Activated T-cell treated with anti-CD3 and anti-CD28 coated beads, Interleukin-2, amount 50 U/mL, for 48 hours (primary cell): ENCODE measurements at places on chromosomes 4 and X.

DNA sequence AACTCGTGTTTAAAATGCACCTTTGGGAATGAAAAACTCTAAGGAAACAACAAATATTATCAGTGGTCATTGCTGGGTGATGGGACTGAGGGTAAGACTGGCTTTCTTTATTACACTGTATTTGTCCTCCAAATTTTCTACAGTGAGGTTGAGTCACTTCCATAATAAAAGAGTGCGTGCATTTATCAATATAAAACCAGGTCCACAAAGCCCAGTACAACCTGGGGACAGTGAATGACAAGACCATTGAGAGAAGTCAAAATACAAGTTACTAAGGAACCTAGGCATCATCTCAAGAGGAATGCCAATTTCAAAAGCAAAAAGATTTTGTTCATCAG is 76.4 kb downstream of the MAGED4 start:
- no peak for DNase-seq

GRCh38 chr4:74423104-74423503 is 21.8 kb upstream of the AREG start:
- DNase-seq: no peak

DNA sequence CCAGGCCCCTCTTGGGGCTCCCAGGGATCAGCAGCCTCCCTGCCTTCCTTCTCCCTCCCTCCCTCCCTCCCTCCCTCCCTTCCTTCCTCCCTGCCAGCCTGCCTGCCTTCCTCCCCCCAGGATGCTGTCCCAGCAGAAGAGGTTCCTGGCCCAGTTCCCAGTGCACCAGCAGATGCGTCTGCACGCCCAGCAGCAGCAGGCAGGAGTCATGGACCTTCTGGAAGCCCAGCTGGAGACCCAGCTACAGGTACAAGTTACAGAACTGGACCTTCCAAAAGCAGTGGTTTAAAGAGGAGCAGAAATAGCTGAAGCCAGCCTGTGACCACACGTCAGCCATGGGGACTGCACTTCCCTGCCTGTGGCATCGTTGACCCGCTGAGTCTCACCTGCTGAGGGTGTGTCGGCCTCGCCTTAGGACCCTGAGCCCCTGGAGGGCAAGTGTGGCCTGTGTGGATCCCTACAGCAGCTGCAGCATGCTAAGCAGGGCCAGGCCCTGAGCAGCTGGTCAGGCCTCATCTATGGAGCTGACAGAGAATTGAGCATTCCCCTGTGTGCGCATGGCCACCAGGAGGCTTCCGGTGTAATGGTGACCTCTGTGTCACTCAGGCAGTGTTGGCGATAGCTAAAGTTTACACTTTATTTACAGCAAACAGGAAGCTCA is 84.7 kb downstream of the CRMP1 start:
- no peak for DNase-seq

- DNase-seq: no peak
Observed at GRCh38 chr4:185774131-185774653, 37.8 kb downstream of the SORBS2 start.

- no peak for DNase-seq
Observed at GRCh38 chr4:101670370-101670769, 120.2 kb upstream of the BANK1 start.

GRCh38 chr4:133452678-133453077 is 303.6 kb downstream of the PCDH10 start:
- no peak for DNase-seq

- no peak for DNase-seq
Observed at GRCh38 chr4:19193274-19193981, 1058.3 kb upstream of the SLIT2 start.
